Keratinocyte (primary cell): ENCODE measurements at places on chromosomes 3 and 15.

GRCh38 chr15:27672537-27672936 is 426.6 kb downstream of the OCA2 start:
- no peak for DNase-seq

- no peak for DNase-seq
Measured at GRCh38 chr15:79798311-79798710, 98.5 kb downstream of the MTHFS start.

DNA sequence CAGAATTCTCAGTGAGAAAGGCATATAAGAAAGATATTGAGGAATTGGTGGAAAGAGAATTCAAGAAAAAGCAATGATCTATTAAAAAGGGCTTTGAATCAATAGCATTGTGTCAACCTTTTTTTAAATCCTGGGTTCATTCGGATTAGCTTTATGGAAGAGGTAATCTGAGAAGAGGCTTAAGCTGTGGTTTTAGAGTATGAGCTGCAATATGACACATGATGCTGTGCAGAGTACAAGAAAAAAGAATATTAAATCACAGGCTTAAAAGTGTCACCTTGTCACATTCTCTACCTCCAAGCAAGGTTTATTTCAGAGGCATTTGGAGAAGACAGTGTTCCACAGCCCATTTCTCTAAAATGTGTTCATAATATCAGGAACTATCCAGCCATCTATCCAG is 128.9 kb downstream of the RTP4 start:
- DNase-seq, result no peak

GRCh38 chr3:55558316-55558715 is 71.2 kb upstream of the WNT5A start:
- no peak for DNase-seq

DNA sequence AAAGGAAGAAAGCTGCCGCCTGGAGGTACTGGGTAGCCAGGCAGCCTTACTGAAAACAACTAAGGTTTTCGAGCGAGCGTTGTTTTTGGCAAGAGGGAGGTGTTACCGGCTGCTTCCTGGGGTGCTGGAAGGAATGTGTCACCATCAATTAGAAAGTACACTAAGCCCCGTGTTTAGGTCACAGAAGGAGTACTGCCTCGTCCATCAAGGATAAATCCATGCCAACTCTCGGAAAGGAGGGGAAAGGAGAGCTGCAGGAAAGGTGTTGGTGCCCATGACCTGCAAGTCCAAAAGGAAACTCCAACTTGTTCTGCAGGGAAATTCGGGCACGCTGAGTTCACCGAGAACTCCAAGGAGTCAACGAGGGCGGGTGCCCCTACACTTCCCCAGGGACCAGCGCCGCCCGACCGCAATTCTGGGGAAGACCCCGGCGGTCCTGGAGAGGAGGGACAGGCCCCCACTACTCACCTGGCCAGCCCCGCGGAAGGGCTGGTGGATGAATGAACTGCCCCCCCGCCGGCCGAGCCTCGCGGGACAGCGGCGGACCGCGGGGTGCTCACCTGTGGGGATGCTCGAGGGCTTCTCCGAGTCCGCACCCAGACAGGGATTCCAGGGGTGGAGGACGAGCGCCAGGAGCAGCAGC is 542 bp downstream of the PLOD2 start:
- no peak for DNase-seq

DNA sequence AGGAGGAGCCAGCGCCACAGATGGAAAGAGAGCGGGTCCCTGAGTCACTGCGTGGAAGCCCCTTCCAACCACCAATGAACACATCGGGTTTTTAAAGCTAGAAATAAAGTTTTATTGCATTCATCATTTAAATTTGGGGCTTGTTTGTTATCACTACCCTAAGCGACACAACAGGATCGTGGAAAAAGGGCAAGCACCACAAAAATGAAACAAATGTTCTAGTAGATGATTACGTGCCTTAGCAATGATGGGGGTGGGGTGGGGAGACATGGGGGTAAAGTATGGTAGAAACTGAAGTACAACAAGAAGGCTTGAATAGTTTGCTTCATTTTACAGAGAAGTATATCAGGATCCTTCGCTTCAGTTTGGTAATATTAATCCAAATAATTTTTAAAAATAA is 221.6 kb upstream of the ATP10A start:
- DNase-seq, result no peak

GRCh38 chr3:145457825-145458552 is 703.0 kb downstream of the PLOD2 start:
- no peak for DNase-seq

DNA sequence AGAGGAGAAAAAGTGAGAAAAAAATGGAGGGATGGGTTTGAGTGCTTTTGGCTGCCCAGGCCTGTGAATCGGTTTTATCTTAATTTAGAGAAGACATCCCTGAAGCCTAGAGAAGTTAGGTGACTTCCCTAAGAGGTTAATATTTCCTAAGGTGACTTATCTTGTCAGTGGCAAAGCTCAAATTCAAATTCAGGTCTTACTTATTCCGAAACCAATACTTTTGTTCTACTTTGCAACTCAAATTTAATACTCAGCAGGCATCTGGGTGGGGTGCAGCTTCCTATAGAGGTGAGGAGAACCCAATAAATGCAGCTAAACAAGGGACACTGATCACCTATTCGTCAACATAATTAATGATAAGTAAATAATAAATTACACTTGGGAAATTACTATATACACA is 54.9 kb upstream of the MYRIP start:
- DNase-seq, result no peak

GRCh38 chr3:172569128-172570008 is 46.1 kb upstream of the TNFSF10 start:
- DNase-seq, result no peak

- DNase-seq, result no peak
Measured at GRCh38 chr3:128609294-128609693, 41.3 kb downstream of the RPN1 start.

DNA sequence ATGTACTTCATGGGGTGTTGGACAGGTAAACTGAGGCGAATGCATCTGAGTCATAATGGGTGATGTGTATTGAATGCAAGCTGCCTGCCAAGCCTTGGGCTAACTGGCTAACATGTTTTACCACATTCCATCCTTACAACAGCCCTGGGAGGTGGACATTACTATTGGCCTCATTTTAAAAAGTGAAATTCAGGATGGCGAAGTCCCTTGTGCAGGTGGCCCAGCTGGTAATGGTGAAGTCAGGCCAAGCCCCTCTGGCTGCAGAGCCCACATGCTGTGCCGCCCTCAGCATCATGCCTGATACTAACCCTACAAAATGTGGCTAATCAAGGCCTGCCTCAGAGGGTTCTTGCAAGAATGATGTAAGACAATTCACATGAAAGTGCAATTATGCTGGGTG is 60.0 kb upstream of the CHD2 start:
- no peak for DNase-seq

DNA sequence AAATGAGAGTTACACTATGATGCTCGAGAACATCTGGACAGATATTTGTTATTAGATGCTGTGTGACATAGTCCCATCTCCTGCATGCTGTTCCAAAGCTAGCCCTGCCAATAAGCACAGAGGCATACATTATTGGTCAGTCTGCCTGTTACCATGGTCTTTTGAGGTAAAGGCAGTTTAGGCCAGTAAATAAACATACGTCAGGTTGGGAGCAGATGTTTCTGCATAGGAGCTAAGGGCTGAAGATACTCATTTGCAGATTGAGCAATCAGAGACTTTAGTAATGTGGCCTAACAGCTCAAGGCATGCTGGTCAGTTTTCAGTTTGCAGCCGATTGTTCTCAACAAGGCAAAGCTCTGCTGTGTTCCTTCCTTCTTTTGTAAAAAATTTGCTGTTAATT is 192.9 kb downstream of the ADAMTSL3 start:
- no peak for DNase-seq

- no peak for DNase-seq
Measured at GRCh38 chr15:80172401-80172800, 19.6 kb downstream of the FAH start.

- no peak for DNase-seq
Measured at GRCh38 chr15:99536422-99537040, 29.3 kb upstream of the MEF2A start.

GRCh38 chr3:95408464-95408862 is 1345.6 kb downstream of the NSUN3 start:
- DNase-seq, result no peak

GRCh38 chr3:183312433-183312832 is 59.4 kb downstream of the B3GNT5 start:
- no peak for DNase-seq

- DNase-seq, result no peak
Measured at GRCh38 chr15:88749699-88750098, 53.5 kb upstream of the ACAN start.

GRCh38 chr3:125054449-125055329 is 1.1 kb downstream of the HEG1 start:
- no peak for DNase-seq
